Activated naive CD8-positive, alpha-beta T cell treated with anti-CD3 and anti-CD28 coated beads, Interleukin-2, amount 50 U/mL, for 24 hours (primary cell): ENCODE measurements at places on chromosomes 5 and 9.

DNA sequence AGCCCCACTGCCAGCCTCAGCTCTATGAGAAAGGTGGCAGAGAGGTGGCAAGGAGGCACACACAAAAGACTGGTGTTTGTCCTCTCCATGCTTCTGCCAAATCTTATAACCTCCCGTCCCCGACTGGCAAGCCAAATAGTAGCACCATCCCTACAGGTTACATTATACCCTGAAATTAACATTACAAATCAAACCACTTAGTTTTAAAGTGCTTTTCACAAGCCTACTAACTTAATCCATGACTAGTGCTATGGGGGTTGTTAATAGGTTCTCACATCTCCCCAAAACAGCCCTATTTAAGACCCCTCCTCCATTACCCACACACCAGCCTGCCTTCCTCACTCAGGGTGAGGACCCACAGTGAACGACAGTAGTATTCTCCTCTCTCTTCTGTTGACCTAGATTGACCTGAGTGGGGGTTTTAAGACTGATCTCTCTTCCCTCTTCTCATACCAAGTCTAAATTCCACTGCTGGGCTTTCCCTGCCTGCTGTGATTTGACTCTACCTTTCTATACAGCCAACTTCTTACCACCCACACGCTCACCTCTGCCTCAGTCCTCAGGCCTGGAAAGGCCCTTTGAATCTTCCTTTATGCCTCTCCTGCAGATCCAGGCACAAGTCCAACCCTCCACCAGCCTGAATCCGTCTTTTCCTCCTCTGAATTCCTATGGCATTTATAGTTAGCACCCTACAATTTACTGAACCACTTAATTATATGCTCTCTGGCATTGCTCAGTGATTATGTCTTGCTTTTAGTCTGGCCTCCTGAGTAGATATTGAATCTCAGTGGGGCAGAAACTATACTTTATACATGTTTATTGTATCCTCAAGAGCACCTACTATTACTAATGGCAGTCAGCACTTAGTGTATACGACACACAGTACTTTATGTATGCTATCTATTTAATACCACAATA, 116.1 kb downstream of the TMEM174 start:
- no peaks in the 10 kb centered on the region for H3K4me1 ChIP-seq
- no peaks in the 10 kb centered on the region for H3K36me3 ChIP-seq
- peaks cover 41% of the 10 kb centered on the region for H3K27me3 ChIP-seq
- no peak for DNase-seq
- no peak overlapping the region for H3K27ac ChIP-seq
- H3K4me3 ChIP-seq = no peak overlapping the region

- peaks cover 39% of the 10 kb centered on the region for H3K4me1 ChIP-seq
- no peak overlapping the region for H3K27ac ChIP-seq
- no peaks in the 10 kb centered on the region for H3K27me3 ChIP-seq
- peaks cover 28% of the 10 kb centered on the region for H3K36me3 ChIP-seq
Measured at GRCh38 chr9:128185979-128186965, 5.1 kb downstream of the CIZ1 start.

DNA sequence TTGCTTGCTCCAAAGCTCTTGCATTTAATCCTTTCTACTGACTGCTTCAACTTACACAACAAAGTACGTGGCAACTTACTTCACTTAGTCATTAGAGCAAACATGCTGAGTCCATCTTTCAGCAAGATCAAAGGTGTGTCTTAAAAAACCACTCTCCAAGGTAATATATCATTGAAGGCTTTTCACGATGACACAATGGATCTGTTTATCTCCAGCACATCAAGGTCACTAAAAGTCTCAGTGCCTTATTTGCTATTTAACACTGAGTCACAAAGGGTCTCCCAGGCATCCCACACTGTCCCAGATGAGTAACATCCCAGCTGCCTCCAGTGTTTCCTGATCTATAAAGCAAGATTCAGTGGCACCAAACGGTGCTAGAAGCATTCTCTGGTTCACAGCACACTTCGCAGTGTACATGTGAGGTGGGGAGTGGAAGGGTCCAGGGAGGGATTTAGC, 3.7 kb upstream of the CLK4 start:
- peaks cover 6% of the 10 kb centered on the region for H3K36me3 ChIP-seq
- H3K4me1 ChIP-seq = peaks cover 3% of the 10 kb centered on the region
- no peak overlapping the region for H3K4me3 ChIP-seq

DNA sequence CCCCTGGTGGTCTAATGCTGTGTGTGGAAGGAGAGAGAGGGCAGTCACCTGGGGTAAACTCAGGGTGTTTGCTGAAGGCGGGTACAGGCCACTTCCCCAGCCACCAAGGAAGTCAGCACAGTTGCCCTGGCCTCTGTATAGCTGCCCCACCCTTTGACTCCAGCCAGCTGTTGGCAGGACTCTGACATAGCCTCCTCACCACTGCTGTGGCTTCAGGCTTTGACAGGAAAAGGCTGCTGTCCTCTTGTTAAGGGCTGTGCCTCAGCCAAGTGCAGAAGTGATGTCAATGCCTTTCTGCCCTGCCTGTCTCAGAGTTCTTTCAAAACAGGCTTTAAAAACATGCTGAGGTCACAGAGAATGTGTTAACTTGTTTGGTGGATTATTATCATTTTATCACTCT, 487.2 kb upstream of the KLF4 start:
- H3K27ac ChIP-seq = no peak overlapping the region
- H3K4me3 ChIP-seq = no peak overlapping the region
- no peak for DNase-seq
- H3K4me1 ChIP-seq = no peaks in the 10 kb centered on the region
- no peaks in the 10 kb centered on the region for H3K27me3 ChIP-seq
- H3K36me3 ChIP-seq = no peaks in the 10 kb centered on the region

GRCh38 chr9:113154471-113154870, 3.7 kb downstream of the SLC31A2 start:
- H3K36me3 ChIP-seq = peaks cover 7% of the 10 kb centered on the region
- H3K4me3 ChIP-seq = no peak overlapping the region
- DNase-seq = no peak
- H3K4me1 ChIP-seq = peaks cover 41% of the 10 kb centered on the region
- no peaks in the 10 kb centered on the region for H3K27me3 ChIP-seq

DNA sequence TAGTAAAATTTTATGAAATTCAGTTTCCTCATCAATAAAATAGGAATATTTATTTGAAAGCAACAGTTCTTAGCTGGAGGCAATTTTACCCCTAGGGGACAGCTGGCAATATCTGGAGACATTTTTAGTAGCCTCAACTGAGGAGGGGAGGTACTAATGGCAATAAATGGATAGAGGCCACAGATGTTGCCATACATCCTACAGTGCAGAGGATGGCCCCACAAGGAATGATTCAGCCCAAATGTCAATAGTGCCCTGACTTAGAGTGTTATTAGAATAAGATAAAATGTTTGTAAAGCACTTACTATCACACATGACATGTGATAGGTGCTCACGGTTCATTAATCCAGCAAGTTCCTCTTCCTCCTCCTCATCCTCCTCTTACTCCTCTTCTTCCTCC, 293.6 kb downstream of the KCTD16 start:
- H3K4me3 ChIP-seq = no peak overlapping the region
- no peaks in the 10 kb centered on the region for H3K4me1 ChIP-seq
- H3K36me3 ChIP-seq = no peaks in the 10 kb centered on the region

- DNase-seq = no peak
- no peak overlapping the region for H3K4me3 ChIP-seq
- H3K27me3 ChIP-seq = peaks cover 23% of the 10 kb centered on the region
Measured at GRCh38 chr5:2047341-2047927, 164.7 kb upstream of the IRX4 start.

- no peaks in the 10 kb centered on the region for H3K27me3 ChIP-seq
- no peak for DNase-seq
- H3K36me3 ChIP-seq = no peaks in the 10 kb centered on the region
- H3K4me3 ChIP-seq = no peak overlapping the region
- H3K27ac ChIP-seq = no peak overlapping the region
- H3K4me1 ChIP-seq = no peaks in the 10 kb centered on the region
Measured at GRCh38 chr5:125865166-125865815, 557.9 kb upstream of the GRAMD2B start.

GRCh38 chr5:324736-325612, 3.5 kb downstream of the AHRR start:
- no peak overlapping the region for H3K27ac ChIP-seq
- peaks cover 12% of the 10 kb centered on the region for H3K27me3 ChIP-seq
- H3K4me3 ChIP-seq = no peak overlapping the region
- peaks cover 16% of the 10 kb centered on the region for H3K4me1 ChIP-seq
- DNase-seq = no peak

DNA sequence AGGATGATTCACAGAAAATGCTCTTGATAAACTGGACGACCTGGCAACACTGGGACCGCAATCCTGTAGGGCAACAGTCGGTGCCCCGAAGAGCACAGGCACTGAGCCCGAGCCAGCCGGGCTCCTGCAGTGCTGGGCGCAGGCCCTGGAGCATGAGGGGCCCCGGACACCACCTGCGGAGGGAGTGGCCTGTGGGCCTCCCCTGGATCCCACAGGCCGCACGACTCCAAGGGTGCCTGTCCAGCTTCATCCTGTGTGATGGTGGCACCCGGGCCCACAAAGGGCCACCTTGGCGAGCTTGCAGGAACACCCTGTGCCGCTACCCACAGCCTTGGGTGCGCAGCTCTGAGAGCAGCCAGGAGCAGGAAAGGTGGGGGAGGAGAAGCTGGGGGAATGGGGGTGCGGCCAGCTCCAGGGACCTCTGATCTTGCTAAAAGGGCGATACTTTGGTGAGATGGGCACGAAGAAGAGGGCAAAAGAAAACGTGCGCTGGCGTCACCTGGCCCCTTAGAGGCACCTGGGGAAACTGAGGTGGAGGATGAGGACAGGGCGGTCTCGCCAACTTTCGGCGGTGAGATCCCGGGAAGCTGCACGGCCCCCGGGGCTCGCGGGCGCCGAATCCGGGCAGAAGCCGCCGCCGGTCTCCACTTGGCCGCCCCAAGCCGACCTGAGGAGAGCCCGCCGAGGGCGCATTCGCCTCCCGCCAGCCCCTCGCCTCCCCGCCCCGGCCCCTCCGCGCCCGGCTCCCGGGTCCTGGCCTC, 722 bp downstream of the TBC1D9B start:
- peak overlapping the region; percentile 86 for H3K4me3 ChIP-seq
- peaks cover 13% of the 10 kb centered on the region for H3K36me3 ChIP-seq
- H3K27ac ChIP-seq = peak overlapping the region; percentile 79
- H3K4me1 ChIP-seq = peaks cover 20% of the 10 kb centered on the region

- H3K27me3 ChIP-seq = no peaks in the 10 kb centered on the region
- no peaks in the 10 kb centered on the region for H3K36me3 ChIP-seq
- H3K4me1 ChIP-seq = no peaks in the 10 kb centered on the region
Measured at GRCh38 chr5:51047369-51047768, 335.9 kb upstream of the ISL1 start.

DNA sequence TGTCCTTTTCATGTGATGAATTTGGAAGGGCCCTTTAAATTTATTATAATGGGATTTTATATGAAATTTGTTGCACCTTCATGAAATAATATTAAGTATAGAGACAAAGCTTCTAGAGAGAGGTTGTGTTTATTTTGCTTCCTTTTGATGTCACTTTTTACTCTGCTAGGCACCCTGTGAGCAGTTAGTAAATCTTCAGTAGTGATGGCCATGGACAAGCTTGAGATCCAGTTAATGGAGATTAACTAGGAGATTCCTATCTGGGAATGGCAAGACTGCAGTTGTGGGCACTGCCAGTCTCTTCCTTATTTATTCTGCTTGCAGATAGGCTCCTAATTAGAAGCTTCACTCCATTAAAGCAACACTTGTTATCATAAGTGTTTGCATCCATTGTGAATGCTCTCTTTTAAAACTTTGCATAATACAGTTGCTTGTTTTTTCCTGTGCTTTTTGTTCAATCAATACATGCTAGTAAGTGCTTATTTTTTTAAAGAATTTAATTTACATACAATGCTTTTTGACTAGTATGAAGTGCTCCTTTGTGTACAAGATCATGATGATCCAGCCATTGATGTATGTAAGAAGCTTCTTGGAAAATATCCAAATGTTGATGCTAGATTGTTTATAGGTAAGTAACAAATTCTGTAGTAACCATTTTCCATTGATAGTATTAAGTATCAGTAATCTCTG, 25.9 kb downstream of the UGCG start:
- H3K27me3 ChIP-seq = no peaks in the 10 kb centered on the region
- no peak overlapping the region for H3K4me3 ChIP-seq
- no peak for DNase-seq
- H3K27ac ChIP-seq = no peak overlapping the region
- H3K4me1 ChIP-seq = peaks cover 46% of the 10 kb centered on the region

DNA sequence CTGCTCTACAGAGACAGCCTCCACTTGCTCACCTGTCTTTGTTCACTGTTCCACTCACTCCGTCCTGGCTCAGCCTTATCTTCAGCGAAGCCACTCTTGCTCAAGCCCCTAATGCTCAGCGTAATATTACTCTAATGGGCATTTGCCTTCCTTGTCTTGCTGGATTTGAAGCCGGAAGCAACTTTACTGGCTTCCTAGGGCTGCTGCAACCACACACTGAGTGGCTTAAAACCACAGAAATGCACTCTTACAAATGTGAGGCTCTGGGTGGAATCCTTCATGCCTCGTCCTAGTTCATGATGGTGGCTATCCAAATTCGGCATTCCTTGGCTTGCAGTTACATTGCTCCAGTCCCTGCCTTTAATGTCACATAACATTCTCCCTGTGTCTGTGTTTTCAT, 85.5 kb upstream of the MARCHF11 start:
- H3K27ac ChIP-seq = no peak overlapping the region
- no peak overlapping the region for H3K4me3 ChIP-seq

GRCh38 chr5:54581831-54582548, 64.4 kb downstream of the SNX18 start:
- H3K27ac ChIP-seq = no peak overlapping the region
- no peaks in the 10 kb centered on the region for H3K4me1 ChIP-seq
- H3K27me3 ChIP-seq = no peaks in the 10 kb centered on the region
- DNase-seq = no peak
- H3K36me3 ChIP-seq = peaks cover 1% of the 10 kb centered on the region
- H3K4me3 ChIP-seq = no peak overlapping the region

DNA sequence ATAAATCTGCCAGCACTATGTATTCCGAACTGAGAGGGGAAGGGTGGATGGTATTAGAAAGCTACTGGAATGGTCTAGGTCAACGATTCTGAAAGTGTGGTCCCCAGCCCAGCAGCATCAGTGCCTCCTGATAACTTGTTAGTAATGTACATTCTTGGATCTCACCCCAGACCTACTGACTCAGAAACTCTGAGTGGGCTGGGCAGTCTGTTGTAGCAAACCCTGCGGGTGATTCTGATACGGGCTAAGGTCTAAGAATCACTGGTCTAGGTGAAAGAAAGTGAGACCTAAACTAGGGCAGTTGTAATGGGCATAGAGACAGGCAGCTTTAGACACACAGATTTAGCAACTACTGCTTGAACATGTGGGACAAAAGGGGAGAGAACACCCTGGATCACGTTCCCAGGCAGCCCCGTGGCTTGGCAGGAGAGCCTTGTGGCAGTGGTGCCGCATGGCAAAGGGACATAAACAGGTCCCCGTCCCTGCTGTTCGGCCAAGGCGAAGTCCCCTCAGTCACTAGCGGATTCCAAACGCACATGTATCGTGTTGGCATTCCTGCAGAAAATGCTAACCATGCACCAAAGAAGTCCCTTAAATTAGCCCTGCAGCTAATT, 216.3 kb downstream of the TTLL11 start:
- no peaks in the 10 kb centered on the region for H3K27me3 ChIP-seq
- no peaks in the 10 kb centered on the region for H3K36me3 ChIP-seq
- no peak for DNase-seq
- H3K27ac ChIP-seq = no peak overlapping the region
- no peak overlapping the region for H3K4me3 ChIP-seq
